ENCODE measurements at places on chromosomes 12 and 14. TPM values are rescaled to one million over a fixed set of nuclear protein-coding genes. Genes with fewer than 3 reads are reported as not detected.

ZFHX2 gene
- total RNA-seq = 2.3 TPM

RERG gene
- 0.18 TPM for total RNA-seq

KRT83 gene
- not detected for total RNA-seq

LTB4R2 gene
- total RNA-seq = 9.5 TPM

ADGRD1 gene
- total RNA-seq = 0.71 TPM

NXPH4 gene
- total RNA-seq = 0.92 TPM

TAPBPL gene
- total RNA-seq = 9.9 TPM

DNA sequence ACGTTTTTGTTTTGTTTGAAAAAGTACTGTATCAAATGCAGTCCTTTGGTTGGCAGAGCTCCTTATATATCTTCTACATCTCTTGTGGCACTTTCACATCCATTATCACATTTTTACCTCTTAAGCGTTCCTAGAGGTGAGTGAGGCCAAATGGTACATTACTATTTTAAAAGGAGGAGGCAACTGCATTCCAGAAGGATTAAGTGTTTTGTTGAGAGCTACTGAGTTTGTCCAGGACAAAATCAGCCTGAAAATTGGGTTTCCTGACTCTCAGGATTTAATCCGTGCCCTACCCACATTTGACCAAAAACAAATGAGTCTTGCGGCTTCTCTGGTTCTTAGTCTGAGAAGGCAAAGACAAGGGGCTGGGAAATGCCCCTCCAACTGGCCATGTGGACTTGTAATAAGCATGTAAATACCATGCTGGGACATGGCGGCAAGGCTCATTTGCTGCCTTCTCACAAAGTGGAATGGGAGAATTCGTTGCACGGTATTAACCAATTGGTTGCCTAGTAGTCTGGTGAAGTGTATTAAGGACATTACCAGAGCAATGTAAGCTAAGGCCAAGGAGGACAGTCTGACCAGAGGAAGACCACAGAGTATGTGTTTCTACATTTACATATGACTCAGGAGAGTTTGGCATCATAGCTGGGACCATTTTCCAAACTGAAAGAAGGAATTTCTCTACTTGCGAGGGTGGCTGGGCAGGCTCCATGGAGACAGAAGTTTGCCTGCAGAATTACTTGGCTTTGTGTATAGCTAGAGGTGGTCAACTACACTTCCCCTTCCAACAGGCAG, 175.8 kb upstream of the PLXNC1 start:
- no peak for ATAC-seq

GRCh38 chr12:91774434-91774921, 371.2 kb downstream of the BTG1 start:
- peak; percentile 47 for ATAC-seq

- ATAC-seq = no peak
These were observed 693 bp downstream of the MAP3K9 start for GRCh38 chr14:70808416-70809224.

- ATAC-seq = no peak
These were observed 1.3 kb downstream of the RITA1 start for GRCh38 chr12:113186666-113187325.

GRCh38 chr14:64520699-64521098, 16.1 kb downstream of the ZBTB1 start:
- ATAC-seq = no peak
